Lower leg skin (tissue), 4 donors: ENCODE measurements at places on chromosomes 6 and 20. TPM values are rescaled to one million over a fixed set of nuclear protein-coding genes. Genes with fewer than 3 reads are reported as not detected.

Gene PBOV1
- total RNA-seq, result not detected

GRCh38 chr20:3931664-3932063 lies 42.5 kb downstream of the PANK2 start:
- peak; percentile 74 for DNase-seq

DNA sequence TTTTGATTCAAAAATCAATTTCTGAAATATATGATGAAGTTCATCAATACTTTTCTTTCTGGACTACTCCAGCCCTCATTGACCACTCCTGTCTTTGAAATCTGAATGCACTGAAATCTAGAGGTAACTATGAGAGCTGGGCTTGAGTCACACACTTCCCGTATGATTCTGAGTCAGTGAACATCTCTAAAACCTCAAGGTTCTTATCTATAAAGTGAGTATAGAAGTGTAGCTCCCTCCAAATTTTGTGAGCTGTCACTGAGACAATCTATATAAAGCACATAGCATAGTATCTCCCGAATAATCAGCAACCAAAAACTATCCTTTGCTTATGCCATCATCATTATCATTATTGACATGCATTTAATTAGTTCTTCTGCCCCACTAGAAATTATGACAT lies 182.4 kb downstream of the TSHZ2 start:
- DNase-seq, result no peak

DNA sequence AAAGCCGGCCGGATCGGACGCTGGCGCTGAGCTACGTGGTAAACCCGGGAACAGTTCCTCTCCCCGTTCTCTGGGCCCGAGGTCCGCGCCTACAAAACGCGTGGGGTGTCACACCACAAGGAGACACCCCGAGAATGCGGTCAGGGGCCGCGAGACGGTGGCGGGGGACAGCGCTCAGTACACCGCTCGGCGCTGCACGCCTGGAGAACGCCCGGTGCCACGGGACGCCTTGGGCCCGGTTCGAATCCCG lies 670 bp downstream of the NCOA5 start:
- peak; percentile 42 for DNase-seq

Gene DPPA5
- not detected for total RNA-seq

GRCh38 chr6:11121851-11122250 lies 10.3 kb upstream of the ERVFRD-1 start:
- DNase-seq, result no peak

DNA sequence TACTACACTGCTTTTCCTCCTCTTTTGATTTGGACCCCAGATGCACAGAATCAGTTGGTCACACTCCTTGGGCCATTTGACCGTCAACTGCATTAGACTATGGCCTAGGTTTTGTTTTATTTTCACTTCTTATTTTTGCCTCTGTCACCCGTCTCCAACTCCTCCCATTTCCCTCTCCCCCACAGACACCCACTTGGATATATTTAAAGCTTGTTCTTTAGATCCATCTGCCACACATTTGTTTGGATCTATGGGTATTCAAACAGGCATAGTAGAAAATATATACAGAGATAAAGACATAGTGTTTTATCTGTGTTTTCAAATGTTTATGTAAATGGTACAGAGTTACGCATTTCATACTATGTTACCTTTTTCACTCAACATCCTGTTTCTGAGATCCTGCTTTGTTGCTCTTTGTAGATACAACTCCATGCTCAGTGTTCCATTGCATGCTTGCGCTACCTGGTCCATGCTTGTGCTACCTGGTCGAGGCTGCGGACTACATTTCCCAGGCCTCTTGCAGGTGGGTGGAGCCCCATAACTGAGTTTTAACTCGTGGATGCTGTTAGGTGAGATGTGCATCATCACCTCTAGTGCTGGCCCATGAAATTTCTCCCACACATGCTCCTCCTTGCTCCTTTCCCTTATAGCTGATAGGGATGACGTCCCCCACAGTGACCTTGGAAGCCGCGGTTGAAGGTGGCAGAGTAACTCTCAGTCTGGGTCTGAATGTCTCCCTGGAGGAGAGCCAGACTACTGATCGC lies 11.5 kb upstream of the PREX1 start:
- no peak for DNase-seq

- DNase-seq, result no peak
Measured at GRCh38 chr6:44561060-44561623, 173.6 kb downstream of the CDC5L start.

GRCh38 chr6:108961077-108961476 lies 112.9 kb downstream of the ARMC2 start:
- no peak for DNase-seq

GRCh38 chr6:79524065-79524464 lies 13.2 kb downstream of the LCA5 start:
- no peak for DNase-seq

GRCh38 chr6:25922301-25922700 lies 8.2 kb downstream of the SLC17A2 start:
- DNase-seq, result no peak

DNA sequence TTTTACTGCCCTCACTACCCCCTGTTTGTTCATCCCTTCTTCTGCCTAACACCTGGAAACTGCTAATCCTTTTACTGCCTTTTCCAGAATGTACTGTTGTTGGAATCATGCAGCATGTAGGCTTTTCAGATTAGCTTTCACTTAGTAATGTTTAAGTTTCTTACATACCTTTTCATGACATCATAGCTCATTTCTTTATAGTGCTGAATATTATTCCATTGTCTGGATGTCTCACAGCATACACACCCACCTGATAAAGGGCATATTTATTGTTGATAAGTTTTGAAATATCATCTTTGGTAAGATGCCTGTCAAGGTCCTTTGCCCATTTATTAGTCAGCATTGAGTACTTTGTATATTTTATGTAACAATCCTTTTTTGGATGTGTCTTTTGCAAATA lies 588.2 kb upstream of the NRSN1 start:
- DNase-seq, result no peak

Gene PNRC1
- 197 TPM for total RNA-seq

Gene LPA
- not detected for total RNA-seq

Gene SLC12A5
- not detected for total RNA-seq

- peak; percentile 32 for DNase-seq
Measured at GRCh38 chr6:27806981-27807440, 105.2 kb downstream of the OR2B2 start.

DNA sequence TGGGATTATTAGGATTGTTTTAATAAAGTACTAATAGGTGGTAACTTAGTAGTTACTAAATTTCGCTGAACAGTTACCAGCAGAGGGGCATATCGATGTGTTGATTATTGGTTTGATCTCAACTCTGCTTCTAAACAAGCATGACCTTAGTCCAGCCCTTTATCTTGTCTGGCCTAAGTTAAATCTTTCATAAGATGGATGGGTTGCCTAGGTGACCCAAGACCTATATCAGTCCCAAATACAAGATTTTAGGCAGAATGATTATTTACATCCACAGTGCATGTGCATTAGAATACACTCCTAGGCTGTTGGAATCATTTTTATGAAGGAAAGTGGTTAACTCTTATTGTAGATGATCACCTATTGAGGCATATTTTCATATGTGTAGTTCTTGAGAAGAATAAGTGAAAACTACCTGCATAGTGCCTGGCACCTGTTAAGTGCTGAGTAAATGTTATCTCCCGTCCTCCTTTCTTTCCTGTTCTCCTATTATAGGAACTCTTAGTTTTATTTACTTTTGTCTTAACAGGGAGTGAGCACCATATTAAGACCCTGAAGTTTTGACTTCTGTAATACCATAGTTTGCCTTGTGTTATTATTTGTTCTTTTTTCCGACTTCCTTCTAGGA lies 1.1 kb downstream of the HSF2 start:
- no peak for DNase-seq

DNA sequence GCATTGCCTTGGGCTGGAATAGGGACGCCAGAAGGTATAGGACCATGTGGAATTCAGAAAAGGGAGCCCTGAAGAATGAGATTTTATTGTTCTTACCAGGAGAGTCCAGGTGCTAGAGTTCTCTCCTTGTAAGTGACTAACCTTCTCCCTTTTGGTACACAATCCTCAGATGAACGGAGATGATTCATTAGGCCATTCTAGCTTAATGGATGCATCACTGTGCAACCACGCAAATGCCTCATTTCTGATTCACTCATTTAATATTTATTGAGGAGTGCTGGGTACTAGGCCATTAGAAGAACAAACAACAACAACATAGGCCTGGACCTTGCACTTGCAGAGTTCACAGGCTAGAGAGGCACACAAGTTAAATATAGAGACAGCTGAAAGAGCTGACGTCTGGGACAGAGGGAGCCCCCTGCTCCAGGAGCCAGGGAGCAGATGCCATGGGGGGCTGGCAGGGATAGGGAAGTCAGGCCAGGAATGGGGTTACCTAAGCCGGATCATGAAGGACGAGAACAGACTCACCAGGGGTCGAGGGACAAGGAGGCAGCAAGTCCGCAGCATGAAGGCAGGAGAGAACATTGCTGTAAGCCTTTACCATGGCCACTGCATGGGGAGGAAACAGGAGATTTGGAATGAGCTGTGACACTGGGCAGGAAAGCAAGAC lies 179.5 kb upstream of the AKAP12 start:
- DNase-seq, result no peak

GRCh38 chr20:58308680-58309527 lies 611 bp upstream of the RAB22A start:
- peak; percentile 55 for DNase-seq

- DNase-seq, result no peak
Measured at GRCh38 chr6:167214206-167214605, 56.4 kb upstream of the GPR31 start.

Gene C20orf141
- total RNA-seq, result not detected

Gene SLC26A8
- not detected for total RNA-seq

- no peak for DNase-seq
Measured at GRCh38 chr6:88775866-88776571, 187.4 kb downstream of the RNGTT start.

- DNase-seq, result no peak
Measured at GRCh38 chr6:140041571-140042332, 667.3 kb upstream of the CITED2 start.

Gene NKX2-4
- total RNA-seq, result not detected

GRCh38 chr6:119184008-119184648 lies 105.7 kb upstream of the FAM184A start:
- DNase-seq, result no peak

- DNase-seq, result no peak
Measured at GRCh38 chr6:2478200-2478599, 232.8 kb upstream of the GMDS start.

DNA sequence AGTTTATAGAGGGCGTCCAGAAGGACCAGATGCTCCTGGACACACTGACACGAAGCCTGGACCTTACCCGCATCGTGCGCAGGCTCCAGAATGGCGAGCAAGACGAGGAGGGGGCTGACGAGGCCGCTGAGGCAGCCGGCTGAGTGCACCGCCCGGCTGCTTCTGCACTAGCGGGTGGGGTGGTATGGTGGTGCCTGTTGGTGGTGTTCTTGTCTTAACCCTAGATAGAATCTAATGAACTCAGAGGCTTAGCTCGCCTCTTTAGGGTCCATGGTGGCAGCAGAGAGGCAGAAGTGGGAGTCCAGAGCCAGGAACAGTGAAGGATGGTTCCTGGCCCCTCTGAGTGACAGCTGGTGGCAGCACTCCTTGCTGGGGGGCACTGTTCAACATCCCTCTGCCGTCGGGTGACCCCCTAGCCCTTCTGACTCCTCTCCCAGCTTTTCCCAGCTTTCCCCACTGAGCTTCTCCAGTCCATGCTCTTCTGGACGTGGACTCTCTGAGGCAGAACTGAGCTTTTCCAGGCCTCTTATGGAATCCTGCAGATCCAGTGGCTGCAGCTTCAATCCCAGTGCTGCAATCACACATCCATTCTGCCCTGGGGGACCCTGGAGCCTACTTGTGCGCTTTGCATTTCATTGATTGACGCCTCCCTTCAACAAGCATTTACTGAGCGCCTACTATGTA lies 6.2 kb downstream of the GUCA1A start:
- DNase-seq, result no peak

DNA sequence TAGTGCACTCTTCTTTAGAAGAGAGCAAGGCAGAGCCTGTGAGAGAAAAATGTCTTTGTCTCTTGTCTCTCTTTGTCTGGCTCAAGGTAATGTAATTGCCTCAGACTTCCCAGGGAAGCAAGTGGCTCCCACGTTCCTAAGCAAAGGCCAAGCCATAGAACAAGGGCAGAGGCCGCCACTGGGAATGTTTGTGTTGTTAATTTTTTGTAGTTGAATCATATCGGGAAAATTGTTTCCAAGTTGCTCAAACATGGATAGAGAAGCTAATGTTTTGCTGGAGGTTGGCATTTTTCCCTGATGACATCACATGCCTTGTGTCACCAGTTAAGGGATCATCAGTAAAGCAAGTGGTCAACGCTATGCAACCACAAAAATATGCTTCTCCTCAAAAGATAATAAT lies 211.5 kb upstream of the FOXA2 start:
- DNase-seq, result peak; percentile 87

- no peak for DNase-seq
Measured at GRCh38 chr6:44593539-44593944, 206.0 kb downstream of the CDC5L start.

Gene CNBD2
- 8.3 TPM for total RNA-seq

- no peak for DNase-seq
Measured at GRCh38 chr20:13238001-13238653, 17.1 kb downstream of the ISM1 start.

Gene CFAP206
- not detected for total RNA-seq
